ENCODE measurements at places on chromosomes 16 and 17. TPM values are rescaled to one million over a fixed set of nuclear protein-coding genes. Genes with fewer than 3 reads are reported as not detected.

The TNK1 gene
- 3.7 TPM for total RNA-seq

- no peak overlapping the region for H3K27ac ChIP-seq
- no peaks in the 10 kb centered on the region for H3K27me3 ChIP-seq
- no peaks in the 10 kb centered on the region for H3K36me3 ChIP-seq
- no peak overlapping the region for H3K4me3 ChIP-seq
- DNase-seq = no peak
- peaks cover 13% of the 10 kb centered on the region for H3K4me1 ChIP-seq
Measured at GRCh38 chr16:9840761-9841665, 341.2 kb downstream of the GRIN2A start.

- no peaks in the 10 kb centered on the region for H3K36me3 ChIP-seq
- no peak for DNase-seq
- no peaks in the 10 kb centered on the region for H3K27me3 ChIP-seq
- H3K27ac ChIP-seq = no peak overlapping the region
- no peak overlapping the region for H3K4me3 ChIP-seq
- H3K4me1 ChIP-seq = peaks cover 3% of the 10 kb centered on the region
Measured at GRCh38 chr17:28849281-28849680, 5.5 kb upstream of the ERAL1 start.

GRCh38 chr17:45132572-45133463, 503 bp upstream of the PLCD3 start:
- H3K4me1 ChIP-seq = peaks cover 61% of the 10 kb centered on the region
- peak overlapping the region; percentile 96 for H3K4me3 ChIP-seq
- DNase-seq = no peak
- H3K36me3 ChIP-seq = no peaks in the 10 kb centered on the region
- H3K27ac ChIP-seq = peak overlapping the region; percentile 99

DNA sequence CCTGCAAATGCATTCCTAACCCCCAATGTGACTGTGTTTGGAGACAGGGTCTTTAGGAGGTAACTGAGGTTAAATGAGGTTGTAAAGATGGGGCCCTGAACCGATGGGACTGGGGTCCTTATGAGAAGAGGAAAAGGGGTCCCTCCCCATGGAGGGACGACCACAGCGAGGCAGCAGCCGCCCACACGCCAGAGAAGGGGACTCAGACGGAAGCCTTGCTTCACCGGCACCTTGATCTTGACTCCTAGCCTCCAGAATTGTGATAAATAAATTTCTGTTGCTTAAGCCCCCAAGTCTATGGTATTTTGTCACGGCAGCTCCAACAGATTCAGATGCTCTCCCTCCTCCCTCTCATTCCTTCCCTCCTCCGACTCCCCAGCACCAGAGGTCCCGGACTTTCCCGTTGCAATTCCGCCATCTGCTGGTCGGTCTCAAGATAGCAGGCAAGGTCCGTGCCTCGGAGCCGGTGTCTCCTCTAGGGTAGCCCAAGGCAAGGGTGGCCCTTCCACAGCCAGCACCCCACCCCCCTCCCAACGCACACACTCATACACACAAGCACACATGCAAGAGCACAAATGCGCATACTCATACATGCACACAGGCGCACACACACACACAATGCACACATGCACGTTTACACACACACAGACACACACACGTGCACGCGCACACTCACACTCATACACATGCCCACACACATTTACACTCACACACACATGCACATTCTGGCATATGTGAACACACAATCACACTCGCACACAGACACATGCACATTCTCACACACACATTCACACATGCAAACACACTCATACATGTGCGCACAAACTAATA, 23.1 kb upstream of the C16orf78 start:
- H3K4me1 ChIP-seq = no peaks in the 10 kb centered on the region
- no peaks in the 10 kb centered on the region for H3K27me3 ChIP-seq
- no peak for DNase-seq
- H3K27ac ChIP-seq = no peak overlapping the region
- H3K4me3 ChIP-seq = no peak overlapping the region

Data from thoracic aorta (tissue), 2 donors.